ENCODE measurements at places on chromosomes 2 and 18. TPM values are rescaled to one million over a fixed set of nuclear protein-coding genes. Genes with fewer than 3 reads are reported as not detected.

- DNase-seq = no peak
Observed at GRCh38 chr2:5074733-5075132, 617.5 kb upstream of the SOX11 start.

- DNase-seq = no peak
Observed at GRCh38 chr2:207248702-207249377, 83.1 kb upstream of the KLF7 start.

- DNase-seq = no peak
Observed at GRCh38 chr2:46177461-46178089, 119.6 kb upstream of the EPAS1 start.

GRCh38 chr2:223868005-223868404, 30.6 kb upstream of the AP1S3 start:
- no peak for DNase-seq

- no peak for DNase-seq
Observed at GRCh38 chr18:57659460-57660102, 37.9 kb upstream of the NARS1 start.

Gene BBS5
- polyA plus RNA-seq = 9.1 TPM

Gene MALT1
- 27.1 TPM for polyA plus RNA-seq

Data from renal cortex interstitium (tissue), 15 donors.